ENCODE measurements at places on chromosomes 5 and 9. TPM values are rescaled to one million over a fixed set of nuclear protein-coding genes. Genes with fewer than 3 reads are reported as not detected.

AK6 gene
- 80.4 TPM for total RNA-seq

EIF4E1B gene
- total RNA-seq, result not detected

LSM11 gene
- total RNA-seq, result 3.8 TPM

FBXL7 gene
- under 0.01 TPM for total RNA-seq

GLDC gene
- 0.07 TPM for total RNA-seq

MAP1B gene
- 15.4 TPM for total RNA-seq

KIF24 gene
- total RNA-seq, result 0.43 TPM

TRIO gene
- 66.3 TPM for total RNA-seq

IFNA13 gene
- not detected for total RNA-seq

AHRR gene
- 1.0 TPM for total RNA-seq

SMC2 gene
- total RNA-seq, result 8.0 TPM

TAL2 gene
- total RNA-seq, result not detected

CTSL gene
- total RNA-seq, result 167 TPM

MXD3 gene
- total RNA-seq, result 1.4 TPM

RBM18 gene
- 14.7 TPM for total RNA-seq

FGF18 gene
- 0.07 TPM for total RNA-seq

PTAR1 gene
- 54.7 TPM for total RNA-seq

TMOD1 gene
- total RNA-seq, result not detected

TRMT10B gene
- total RNA-seq, result 3.8 TPM

TAF11L8 gene
- not detected for total RNA-seq

HRCT1 gene
- 0.34 TPM for total RNA-seq

FRMD3 gene
- 0.43 TPM for total RNA-seq

PCDHGA3 gene
- 0.36 TPM for total RNA-seq

DDX41 gene
- total RNA-seq, result 96.0 TPM

IL13 gene
- not detected for total RNA-seq

PPIC gene
- 40.7 TPM for total RNA-seq

ZBTB26 gene
- total RNA-seq, result 5.1 TPM

SLC25A48 gene
- total RNA-seq, result not detected

ANKRD31 gene
- 0.34 TPM for total RNA-seq

RNF224 gene
- total RNA-seq, result under 0.01 TPM

SLC35D2 gene
- total RNA-seq, result 34.9 TPM

SOHLH1 gene
- not detected for total RNA-seq

ECSCR gene
- total RNA-seq, result not detected

PTGS1 gene
- 0.34 TPM for total RNA-seq

CCDC152 gene
- 0.21 TPM for total RNA-seq

LVRN gene
- total RNA-seq, result 0.36 TPM

ZNF622 gene
- 49.7 TPM for total RNA-seq

ACTBL2 gene
- not detected for total RNA-seq

HARS1 gene
- 62.6 TPM for total RNA-seq

TLX3 gene
- total RNA-seq, result not detected
